ENCODE measurements at places on chromosomes 7 and 10.
A peak's percentile ranks its signal among the peaks of the same experiment; 100 is the strongest.

GRCh38 chr10:124971276-124971675 is 29.4 kb downstream of the ZRANB1 start:
- no peak for DNase-seq

DNA sequence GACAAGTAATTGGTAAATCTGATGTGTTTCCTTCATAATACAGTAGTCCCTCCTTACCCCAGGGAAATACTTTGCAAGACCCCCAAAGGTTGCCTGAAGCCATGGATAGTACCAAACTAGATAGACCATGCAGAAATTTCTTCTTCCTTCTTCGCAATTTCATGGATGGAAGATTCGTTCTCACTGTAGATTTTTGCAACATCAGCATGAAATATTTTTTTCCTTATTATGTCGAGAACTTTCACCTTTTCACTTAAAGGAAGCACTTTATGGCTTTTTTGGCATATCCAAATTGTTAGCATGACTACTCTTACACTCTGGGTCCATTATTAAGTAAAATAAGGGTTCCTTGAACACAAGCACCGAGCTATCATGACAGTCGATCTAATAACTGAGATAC is 333.2 kb downstream of the LHFPL3 start:
- DNase-seq = no peak

DNA sequence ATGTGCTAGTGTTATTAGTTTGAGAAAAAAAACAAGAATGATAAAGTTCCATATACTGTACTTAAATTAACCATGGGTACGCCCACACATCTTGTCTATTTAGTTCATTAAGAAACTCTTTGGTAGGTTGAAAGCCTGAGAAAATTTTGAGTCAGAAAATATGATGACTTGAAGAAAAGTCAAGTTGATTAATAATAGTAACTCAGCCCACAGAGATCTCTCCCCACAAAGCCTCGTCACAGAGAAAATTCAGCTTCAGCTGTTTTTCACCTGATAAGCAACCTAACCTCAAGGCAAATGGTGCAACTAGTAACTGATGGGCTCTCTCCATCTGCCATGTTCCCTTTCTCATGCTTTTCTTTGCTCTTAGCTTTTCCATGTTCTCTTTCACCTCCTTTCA is 1021.6 kb downstream of the GATA3 start:
- no peak for DNase-seq

DNA sequence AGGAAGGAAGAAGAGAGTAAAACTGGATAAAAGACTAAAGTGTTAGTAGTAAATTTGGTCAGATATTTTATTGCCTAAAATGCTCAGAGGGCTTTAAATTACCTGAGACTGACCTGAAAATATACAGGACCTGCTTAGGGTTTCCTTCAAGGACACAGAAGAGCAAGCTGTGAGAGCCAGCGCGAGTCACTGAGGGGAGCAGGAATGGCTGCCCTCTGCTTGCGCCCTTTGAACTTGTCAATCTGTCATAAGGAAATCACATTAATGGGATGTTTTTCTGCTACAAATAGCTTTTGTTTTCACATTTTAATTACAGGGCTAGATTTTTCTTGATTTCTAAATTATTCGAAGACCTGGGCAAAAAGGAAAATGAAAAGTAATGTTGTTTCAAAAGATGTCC is 26.9 kb downstream of the DNAJB9 start:
- no peak for DNase-seq

GRCh38 chr7:158957921-158958491 is 101.6 kb downstream of the DYNC2I1 start:
- no peak for DNase-seq

- DNase-seq = no peak
Observed at GRCh38 chr7:98420966-98421612, 20.2 kb upstream of the BAIAP2L1 start.

DNA sequence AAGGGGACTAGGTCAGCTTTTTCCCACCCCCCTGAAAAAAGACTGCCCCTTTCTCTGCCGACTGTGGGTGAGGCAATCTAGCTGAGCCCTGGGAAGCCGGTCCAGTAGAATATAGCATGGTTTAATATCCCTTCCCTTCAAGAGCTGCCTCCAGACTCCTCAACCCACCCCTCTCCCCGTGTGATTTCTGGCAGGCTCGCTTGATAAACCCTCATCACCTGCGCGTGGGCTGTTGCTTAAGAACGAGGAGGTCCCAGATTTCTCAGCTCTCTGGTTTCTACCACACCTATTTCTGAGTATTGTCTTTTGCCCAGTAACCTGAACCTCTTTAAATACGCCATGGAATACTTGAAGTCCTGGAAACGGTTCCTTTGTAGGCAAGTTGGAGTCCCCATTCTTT is 2.0 kb upstream of the LRRC4 start:
- no peak for DNase-seq

DNA sequence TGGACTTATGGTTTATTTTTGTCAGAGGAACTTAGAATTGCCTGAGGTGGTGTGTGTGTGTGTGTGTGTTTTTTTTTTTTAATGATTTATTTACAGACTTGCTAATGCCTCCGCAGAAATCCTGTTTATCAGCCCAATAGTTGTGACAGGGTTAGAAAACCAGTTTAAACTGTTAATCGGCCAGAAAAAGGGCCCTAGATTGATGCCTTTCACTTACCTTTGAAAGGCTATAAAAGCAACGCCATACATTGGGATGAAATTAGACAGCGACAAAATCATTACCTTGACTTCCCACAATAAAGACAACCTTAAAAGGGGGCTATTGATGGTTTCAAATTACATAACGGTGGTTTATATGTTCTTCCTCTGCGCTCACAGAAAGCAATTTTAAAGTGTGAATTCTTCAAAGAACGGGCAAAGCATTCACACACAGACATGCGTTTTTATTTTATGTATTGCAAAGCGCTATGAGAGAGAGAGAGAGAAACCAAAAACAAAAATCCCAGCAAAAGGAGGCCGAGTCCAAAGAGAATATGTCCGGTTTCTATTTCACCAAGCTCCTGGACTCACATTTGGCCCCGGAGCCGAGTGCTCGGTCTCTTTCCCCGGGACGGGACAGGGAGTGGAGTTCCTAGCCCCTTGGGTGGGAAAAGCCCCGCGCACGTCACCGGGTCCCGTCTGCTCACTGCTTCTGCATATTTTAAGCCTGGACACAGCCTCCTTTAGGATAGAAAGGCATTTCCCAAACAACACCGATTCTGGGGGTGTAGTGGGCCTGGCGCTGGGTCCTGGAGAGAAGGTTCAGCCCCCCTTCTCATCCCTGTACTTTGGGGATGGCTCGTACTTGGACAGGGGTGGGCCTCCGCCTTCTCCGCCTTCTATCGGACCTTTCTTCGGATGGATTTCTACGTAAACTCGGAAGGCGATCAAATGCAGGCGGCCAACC is 26.8 kb upstream of the VAX1 start:
- DNase-seq = no peak

GRCh38 chr10:122875843-122876466 is 3.4 kb downstream of the FAM24B start:
- DNase-seq = no peak

DNA sequence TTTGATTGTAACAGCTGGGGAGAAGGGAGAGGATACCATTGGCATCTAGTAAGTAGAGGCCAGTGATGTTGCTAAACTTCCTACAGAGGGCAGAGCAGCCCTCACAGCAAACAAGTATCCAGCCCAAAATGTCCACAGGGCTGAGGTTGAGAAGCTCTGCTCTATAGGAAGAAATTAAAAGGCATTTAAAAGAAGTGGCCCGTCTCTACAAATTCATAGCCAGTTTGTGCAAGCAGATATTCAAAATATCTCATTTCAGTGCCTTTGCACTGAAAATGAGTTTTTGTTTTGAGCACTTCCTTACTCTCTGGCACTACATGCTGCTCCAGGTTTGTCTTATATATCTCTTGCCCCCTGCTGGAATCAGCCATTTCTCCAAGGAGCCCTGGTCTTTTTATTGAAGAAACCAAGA is 330.0 kb downstream of the BBS9 start:
- DNase-seq = no peak

DNA sequence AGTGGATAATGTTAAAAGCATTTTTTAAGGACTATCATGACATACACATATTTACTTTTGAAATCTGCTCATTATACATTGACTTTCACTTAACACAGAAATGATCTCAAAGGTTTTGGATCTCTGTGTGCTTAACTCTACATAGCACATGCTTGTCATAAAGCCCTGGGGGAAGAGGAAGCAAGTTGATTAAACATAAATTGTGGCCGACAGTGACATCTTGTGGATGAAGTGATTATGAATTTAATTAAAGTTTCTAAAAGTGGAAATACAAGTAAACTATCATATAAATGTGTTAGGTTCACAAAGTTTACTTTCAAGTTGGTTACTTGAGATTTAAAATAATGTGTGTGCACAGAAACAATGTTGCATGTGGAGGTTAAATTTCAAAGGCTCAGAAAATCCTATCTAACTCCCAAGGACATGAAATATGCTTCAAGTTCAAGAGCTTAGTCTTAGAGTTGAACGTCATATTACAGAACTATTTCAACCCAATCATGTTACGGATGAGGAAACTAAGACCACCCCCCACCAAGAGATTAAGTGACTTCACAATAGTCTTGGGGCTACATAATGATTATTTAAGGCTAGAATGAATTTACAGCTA is 1247.8 kb downstream of the GATA3 start:
- no peak for DNase-seq

DNA sequence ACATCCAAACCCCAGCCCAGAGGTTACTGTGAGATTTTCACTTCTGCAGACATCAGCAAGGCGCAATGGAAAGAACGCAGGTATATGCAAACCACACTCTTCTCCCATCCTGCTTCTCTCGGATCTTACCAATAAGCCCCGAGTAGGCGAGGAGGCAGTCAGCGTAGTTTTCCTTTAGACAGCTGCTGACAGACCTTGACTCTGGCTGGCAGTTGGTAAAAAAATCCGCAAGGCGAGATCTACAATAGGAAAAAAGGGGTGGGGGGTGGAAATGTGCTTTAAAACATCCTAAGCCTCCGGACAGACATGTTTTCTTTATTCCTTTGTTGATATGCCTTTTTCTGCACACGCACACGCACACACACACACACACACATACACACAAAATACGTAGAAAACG is 176.5 kb downstream of the GFRA1 start:
- DNase-seq = no peak

DNA sequence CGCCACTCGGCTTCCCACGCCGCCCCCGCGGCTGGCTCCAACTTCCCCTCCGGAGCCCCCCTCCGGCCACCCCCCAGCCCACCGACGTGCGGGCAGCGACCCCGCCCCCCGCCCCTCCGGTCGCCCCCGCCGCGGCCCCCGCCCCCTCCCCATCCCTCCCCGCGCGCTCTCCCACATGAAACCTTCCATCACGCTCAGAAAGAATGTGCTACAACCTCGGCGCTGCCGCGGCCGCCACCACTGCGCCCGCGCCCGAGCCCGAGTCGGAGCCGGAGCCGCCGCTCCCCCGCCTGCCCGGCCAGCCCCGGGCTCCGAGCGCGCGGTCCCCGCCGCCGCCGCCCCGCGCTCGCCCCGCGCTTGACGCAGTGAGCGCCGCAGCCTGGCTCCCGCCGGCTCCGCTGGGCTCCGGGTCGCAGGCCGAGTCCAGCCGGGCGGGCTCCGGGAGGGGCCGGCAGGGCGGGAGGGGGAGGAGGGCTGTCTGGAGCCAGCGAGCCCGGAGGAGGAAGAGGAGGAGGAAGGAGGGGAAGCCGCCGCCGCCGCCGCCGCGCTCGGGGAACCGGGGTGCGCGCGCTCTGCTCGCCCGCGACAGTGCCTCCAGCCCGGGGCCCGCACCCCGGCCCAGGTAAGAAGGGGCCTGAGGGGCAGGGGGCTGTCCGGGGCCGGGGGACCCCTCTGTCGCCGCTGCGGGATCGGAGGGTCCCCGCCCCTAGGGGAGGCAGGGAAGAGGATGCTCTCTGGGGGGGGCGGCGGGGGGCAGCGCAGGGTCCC is 4.3 kb upstream of the ELFN1 start:
- DNase-seq = no peak

GRCh38 chr7:141359740-141360415 is 191.3 kb upstream of the AGK start:
- no peak for DNase-seq

- DNase-seq = no peak
Observed at GRCh38 chr7:131688738-131689661, 132.6 kb upstream of the PODXL start.

DNA sequence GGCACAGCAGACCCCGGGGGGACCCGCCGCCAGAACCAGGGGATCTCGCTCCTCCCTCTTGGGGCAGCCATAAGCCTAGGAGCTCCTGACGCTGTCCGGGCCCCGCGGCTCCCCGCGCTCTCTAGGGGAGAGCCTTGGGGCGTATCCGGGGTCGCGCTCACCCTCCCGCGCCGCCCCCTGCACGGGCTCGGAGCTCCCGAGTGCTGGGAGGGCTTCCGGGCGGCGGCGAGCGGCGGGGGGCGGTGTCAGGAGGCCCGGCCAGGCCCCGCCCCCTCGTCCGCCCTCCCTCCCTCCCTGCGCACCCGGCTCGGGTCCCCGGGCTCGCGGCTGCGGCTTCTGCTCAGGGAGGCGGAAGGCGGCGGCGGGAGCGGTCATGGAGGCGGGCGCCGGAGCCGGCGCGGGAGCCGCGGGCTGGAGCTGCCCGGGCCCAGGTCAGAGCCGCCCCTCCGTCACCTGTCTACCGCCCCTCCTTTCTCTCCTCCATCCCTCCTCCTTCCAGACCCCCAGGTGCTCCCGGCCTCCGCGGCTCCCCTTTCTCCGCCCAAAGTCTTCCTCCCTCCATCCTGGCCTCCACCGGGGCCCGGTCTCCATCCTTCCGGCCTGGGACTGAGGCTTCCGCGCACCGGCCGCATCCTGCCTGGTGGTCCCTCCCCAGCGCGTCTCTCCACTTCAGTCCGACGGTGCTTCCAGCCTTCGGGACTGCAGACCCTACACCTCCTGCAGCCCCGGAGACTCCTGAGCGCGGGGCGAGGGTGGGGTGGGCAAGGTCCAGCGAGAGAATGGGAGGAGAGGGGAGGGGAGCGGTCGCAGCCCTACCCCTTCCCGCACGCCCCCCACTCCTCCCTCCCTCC is at the start of gene CCDC136:
Gene CCDC136, plus strand, starts transcription at position 848 of the 851 bp plus-strand sequence. CDS start 444 bp downstream, outside the sequence.
- DNase-seq = peak; percentile 37

Measured in activated CD8-positive, alpha-beta memory T cell treated with anti-CD3 and anti-CD28 coated beads for 1 hour (primary cell).